ENCODE measurements at places on chromosomes 3 and 15.

GRCh38 chr3:195151866-195152541 lies 119.0 kb downstream of the XXYLT1 start:
- DNase-seq = no peak

DNA sequence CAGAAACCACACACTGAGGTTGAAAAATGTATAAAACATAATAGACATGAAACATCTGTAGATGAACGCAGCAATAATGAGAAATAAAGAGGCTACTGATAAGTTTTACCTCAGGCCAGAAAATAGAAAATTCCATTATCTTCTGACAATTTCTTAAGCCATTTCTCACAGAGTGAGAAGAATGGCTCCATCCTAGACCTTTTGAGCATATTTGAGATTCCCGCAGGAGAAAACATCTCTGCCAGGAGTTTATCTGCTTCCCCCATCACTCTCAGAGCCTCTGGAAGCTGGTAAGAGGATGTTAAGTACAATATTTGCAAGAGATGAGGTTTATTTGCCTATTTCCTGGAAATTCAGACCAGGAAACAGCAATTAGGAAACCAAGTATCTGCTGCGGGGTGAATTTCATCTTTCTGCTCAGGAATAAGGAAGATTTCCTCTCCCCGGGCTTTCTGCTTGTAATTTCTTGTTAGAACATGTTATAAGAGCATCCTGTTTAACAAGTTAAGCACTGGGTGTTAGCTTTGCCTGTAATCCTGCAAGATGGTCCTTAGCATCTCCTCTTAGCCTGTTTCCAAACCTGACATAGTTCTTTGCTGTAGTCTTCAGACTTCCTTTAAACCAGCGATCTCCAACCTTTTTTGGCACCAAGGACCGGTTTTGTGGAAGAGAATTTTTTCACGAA lies 54.8 kb downstream of the ATP13A4 start:
- no peak for DNase-seq

DNA sequence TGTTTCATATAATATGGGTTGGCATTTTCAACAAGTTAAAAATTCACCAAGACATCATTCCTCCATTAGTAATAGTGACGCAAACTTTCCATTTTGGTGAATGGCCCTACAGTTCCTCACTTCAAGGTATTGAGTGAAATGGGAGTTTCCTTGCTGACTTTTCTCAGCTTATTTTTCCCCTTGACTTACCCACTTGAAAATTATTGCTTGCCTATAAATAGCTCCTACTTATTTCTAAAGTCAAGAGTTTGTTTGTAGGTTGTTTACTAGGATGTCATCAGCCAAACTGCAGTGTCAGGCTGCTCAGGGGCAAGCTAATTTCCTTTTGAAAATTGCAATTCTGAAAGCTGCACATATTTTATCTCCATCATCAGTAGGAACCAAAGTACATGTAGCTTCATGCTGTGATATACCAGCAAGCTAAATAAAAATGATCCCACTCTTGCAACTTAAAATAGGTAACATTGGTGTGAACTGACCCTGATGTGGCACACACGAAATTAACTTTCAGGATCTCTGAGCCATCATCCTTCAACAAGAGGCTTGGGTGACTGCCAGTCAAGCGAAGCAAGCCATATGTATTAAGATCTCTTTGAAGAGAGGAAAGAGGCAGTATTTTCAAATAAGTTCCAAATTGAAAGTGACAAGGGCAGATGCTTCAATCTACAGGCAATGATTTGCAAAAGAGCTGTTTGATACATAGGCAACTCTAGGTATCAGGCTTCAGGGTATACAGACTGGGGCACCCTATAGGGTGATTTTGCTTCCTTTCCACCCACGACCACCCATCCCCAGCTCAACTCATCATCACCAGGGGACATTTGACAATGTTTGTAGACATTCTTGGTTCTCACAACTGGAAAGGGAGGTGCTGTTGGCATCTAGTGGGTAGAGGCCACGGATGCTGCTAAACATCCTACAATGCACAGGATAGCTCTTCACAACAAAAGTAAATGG lies 66.8 kb upstream of the RASGRP1 start:
- no peak for DNase-seq

- no peak for DNase-seq
Observed at GRCh38 chr3:23629181-23629894, 176.4 kb upstream of the UBE2E1 start.

GRCh38 chr3:140332131-140332530 lies 345.7 kb upstream of the TRIM42 start:
- DNase-seq = no peak

- DNase-seq = no peak
Observed at GRCh38 chr3:149941946-149942345, 28.7 kb downstream of the PFN2 start.

GRCh38 chr3:174218016-174218415 lies 641.1 kb upstream of the NAALADL2 start:
- DNase-seq = no peak

GRCh38 chr3:176739159-176739558 lies 458.1 kb downstream of the TBL1XR1 start:
- no peak for DNase-seq

- DNase-seq = no peak
Observed at GRCh38 chr3:141610939-141611338, 124.1 kb downstream of the RASA2 start.

DNA sequence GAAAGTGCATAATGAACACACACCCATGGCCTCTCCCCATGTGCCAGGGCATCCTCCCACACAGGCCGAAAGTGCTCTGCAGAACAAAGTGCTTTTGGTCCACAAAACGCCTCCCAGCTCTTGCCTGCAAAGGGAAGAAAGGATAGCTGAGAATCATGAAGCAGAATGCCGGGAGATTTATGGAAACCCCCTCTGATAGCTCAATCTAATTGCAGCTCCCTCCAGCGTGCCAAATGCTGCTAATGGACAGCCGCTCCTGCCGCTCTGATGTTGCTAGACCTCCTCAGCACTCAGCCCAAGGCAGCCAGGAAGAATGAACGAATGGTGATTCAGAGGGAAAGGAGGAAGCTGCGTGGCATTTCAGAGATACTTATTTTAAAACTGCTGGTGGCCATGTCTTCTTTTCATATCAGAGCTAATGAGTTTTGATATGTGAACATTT lies 145.3 kb downstream of the TJP1 start:
- no peak for DNase-seq

DNA sequence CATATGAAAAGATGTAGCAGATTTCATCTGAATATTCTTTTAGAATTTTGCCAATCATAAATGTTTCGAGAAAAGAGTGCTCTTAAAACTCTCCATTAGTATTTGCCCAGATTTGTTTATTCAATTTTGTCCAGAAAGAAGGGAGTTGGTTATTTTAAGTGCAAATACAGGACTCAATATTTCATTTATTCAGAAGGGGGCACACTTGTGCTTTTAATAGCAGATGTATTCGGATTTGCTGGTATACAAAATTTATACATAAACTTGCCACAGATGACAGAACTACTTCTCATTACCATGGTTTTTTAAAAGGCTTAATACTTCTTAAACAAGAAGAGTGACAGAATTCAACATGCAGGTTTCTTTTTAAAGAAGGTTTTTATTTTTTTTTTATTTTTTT lies 69.8 kb upstream of the GRM7 start:
- no peak for DNase-seq

GRCh38 chr3:188978421-188979171 lies 193.2 kb upstream of the TPRG1 start:
- DNase-seq = peak; percentile 53

- DNase-seq = no peak
Observed at GRCh38 chr3:105304487-105304886, 62.2 kb upstream of the ALCAM start.

GRCh38 chr15:59039225-59039624 lies 51.8 kb downstream of the RNF111 start:
- no peak for DNase-seq

GRCh38 chr3:134126153-134126552 lies 96.4 kb upstream of the SLCO2A1 start:
- no peak for DNase-seq

- DNase-seq = no peak
Observed at GRCh38 chr3:30354513-30354912, 251.9 kb upstream of the TGFBR2 start.

- DNase-seq = no peak
Observed at GRCh38 chr15:74768099-74768770, 13.6 kb upstream of the CSK start.

- no peak for DNase-seq
Observed at GRCh38 chr15:70440416-70441138, 322.8 kb downstream of the UACA start.

- DNase-seq = no peak
Observed at GRCh38 chr3:80338366-80338765, 570.6 kb upstream of the ROBO1 start.

- peak; percentile 57 for DNase-seq
Observed at GRCh38 chr15:66815318-66815717, 113.3 kb downstream of the SMAD6 start.

DNA sequence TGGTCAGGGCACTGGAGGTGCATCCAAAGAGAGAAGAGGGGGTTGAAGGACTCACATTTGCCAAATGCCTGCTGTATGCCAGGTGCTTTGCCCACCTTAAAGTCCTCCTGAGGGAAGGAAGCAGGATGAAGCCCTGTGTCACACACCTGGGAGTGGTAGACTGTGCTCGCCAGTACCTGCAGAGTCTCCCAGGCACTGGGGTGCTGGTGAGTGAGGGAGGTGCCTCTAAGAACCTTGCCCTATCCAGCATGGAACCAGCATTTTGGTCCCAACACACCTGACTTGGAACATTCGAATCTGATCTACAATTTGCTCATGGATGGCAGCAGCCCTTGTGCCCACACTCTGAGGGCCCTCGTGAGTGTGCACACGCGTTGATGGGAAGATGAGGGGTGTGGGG lies 76.7 kb downstream of the SEC22A start:
- DNase-seq = no peak

DNA sequence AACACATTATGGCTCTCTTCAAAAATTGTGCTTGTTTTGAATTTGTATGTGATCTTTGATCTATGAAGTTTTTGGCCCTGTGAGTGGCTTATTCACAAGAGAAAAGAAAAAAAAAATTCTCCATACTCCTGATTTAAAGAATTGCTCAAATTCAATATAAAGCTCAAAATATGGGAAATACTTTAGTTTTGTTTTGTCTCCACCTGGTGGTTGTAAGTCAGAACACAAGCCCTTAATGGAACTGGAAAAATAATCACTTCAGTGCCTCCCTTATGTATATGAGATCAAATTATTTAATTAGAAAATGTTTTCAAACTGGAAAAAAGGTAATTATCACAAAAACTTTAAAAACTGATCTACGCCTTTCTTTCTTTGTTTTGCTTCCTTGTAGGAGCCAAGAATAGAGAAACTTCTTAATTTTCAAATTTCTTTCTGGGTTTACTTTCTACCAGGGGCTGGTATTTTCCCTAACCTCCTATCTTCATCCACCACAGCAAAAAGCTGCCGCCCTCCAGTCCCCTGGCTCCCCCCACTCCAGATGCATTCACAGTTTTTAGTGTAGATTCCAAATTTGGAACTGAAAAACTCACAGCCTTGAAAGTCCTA lies 50.6 kb downstream of the SERP1 start:
- peak; percentile 16 for DNase-seq

GRCh38 chr3:160472344-160472743 lies 22.8 kb upstream of the TRIM59 start:
- DNase-seq = no peak

- DNase-seq = no peak
Observed at GRCh38 chr3:98567666-98568270, 25.6 kb downstream of the CPOX start.

- no peak for DNase-seq
Observed at GRCh38 chr3:45646051-45646585, 43.1 kb upstream of the SACM1L start.

GRCh38 chr3:17683542-17684207 lies 58.8 kb downstream of the TBC1D5 start:
- no peak for DNase-seq

- no peak for DNase-seq
Observed at GRCh38 chr3:34676436-34676835, 878.0 kb downstream of the PDCD6IP start.

DNA sequence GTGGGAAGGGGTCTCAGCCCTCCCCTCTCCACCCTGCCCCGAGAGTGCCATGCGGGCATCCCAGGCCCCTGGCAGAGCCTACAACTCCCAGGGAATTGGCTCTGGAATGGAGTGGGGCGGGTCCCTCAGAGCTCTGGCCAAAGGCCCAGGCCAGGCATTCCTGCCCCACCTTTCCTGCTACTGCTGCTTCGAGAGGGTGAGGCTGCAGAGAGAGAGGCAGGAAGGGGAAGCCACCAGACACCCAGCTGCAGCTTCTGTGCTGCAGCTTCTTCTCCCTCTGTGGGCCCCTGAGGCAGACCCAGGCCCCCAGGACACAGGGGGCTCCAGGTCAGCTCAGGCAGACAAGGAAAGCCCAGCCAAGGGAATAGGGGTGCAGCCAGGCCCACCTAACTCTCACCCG lies 2.7 kb downstream of the ALS2CL start:
- no peak for DNase-seq

DNA sequence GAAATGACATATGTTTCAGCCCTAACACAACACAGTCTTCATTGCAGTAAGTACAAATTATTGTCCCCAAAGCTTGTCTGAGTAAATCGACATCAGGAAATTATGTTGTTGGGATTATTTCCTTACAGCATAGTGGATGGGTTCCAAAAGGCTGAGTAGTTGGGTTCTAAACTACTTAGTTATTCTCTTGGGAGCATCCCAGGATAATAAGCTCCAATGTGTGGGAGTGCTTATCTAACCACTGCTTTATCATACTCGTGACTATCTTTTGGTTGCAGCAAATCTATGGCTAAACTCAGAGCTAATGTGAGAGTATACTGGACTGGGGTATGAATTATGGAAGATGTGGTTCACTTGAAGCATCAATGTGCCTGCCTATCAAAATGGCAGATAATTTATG lies 128.5 kb downstream of the RBMS3 start:
- DNase-seq = no peak

GRCh38 chr3:122794483-122794778 lies 438 bp upstream of the SLC49A4 start:
- DNase-seq = no peak

DNA sequence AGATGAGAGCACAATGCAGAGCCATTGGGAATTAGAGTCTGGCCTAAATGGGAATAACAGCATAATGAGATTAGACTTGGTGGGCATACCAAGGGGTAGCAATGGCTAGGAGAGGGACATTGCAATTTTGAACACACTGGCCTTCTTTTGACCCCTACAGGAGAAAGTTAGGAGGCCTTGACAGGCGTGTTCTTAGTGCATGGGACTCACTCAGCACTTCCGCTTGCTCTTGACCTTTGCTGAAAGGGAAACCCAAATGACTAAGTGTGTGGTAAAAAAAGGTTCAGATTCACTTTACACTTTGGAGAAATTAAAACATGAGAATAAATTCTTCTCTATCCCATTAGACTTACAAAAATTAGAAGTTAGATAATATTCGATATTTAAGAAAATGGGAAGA lies 317.4 kb downstream of the DIPK2A start:
- DNase-seq = no peak

Data from AG04450 (cell line).